CD8-positive, alpha-beta memory T cell (primary cell): ENCODE measurements at places on chromosomes 7 and 10.

GRCh38 chr7:34761206-34761605, 103.2 kb downstream of the NPSR1 start:
- no peak for DNase-seq

GRCh38 chr7:1360521-1360971, 98.7 kb downstream of the MICALL2 start:
- no peak for DNase-seq

DNA sequence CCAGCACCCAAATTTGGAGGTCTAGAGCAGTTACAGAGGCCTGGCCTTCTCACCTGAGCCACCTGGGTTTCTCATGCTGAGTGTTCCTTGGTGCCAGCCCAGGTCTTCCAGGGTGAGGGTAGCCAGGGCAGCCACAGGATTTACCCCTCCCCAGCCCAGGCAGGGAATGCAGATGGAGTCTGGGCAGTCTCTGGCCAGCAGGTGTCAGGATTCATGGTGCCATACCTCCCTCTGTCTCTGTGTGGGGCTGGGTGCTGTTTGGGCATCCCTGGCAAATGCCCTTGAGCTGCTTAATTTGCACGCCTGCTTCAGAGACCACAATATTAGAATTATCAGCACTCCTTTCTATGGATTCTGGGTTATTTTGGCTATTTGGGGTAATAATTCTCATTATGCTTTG, 246.7 kb downstream of the GFRA1 start:
- DNase-seq: no peak

DNA sequence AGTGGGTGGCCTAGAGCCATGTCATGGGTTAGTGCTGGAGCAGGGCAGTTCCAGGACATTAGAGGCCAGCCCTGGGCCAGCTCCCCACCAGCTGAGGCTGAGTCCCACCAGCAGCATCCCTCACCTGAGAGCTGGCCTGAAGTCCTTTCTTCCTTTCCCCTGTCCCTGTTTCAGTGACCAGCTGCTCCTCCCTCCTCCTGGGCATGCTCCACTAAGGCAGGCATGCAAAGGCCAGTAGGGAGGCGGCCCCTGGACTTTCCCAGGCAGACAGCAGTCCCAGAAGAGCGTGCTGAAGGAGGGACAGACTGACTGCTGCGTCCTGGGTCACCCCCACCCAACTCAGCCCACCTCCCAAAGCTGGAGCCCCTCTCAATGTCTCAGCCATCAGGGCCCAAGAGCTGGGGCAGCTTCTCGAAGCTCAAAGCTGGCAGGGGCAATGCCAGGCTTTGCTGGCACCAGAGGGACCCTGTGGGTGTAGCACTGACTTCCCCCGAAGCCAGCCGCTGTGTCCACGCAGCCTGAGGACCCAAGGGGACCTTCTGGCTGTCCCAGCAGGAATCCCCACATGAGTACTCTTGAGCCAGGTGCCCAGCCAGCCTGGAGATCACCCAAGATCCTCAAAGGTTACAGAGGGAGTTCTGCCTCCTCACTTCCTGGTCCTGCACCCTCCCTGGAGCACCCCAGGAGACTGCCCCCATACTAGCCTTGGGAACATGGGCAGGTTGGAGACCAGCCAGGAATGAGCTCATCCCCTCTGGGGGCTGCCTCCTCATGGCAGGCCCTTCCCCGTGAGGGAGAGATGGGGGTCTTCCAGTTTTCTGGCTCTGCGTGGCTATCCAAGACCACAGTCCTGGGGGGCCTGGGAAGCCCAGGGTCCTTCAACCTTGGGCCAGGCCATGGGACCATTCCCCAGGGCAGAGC, 35.2 kb upstream of the RET start:
- DNase-seq: no peak

DNA sequence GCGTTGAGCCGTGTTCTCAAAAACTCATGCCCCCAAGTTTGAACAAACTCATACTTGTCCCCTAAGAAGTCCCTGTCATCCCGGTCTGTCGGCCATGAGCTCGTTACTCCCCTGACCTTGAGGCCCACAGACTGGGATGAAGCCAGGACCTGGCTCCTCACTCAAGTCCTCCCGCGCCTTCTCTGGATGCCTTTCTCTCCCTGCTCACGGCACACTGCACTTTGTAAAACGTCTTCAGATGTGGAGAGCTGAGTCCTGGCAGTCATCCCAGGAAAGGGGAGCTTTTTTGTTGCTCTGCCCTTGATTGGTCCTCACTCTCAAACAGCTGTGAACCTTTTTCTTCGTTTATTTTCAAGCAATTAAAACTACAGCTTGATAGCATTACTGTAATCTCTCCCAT, 110.8 kb downstream of the JAZF1 start:
- no peak for DNase-seq
